ENCODE measurements at places on chromosomes 4 and X.

DNA sequence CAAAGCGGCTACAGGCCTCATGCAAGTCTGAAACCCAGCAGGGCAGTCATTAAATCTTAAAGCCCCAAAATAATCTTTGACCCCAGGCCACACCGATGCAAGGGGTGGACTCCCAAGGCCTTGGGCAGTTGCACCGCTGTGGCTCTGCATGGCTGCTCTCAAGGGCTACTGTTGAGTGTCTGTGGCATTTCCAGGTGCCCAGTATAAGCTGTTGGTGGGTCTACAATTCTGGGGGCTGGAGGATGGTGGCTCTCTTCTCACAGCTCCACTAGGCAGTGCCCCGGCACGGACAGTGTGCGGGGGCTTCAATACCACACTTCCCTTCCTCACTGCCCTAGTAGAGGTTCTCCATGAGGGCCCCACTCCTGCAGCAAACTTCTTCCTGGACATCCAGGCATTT lies 60.1 kb downstream of the NWD2 start:
- DNase-seq = no peak

- DNase-seq = no peak
Observed at GRCh38 chr4:174582463-174582862, 60.2 kb upstream of the HPGD start.

DNA sequence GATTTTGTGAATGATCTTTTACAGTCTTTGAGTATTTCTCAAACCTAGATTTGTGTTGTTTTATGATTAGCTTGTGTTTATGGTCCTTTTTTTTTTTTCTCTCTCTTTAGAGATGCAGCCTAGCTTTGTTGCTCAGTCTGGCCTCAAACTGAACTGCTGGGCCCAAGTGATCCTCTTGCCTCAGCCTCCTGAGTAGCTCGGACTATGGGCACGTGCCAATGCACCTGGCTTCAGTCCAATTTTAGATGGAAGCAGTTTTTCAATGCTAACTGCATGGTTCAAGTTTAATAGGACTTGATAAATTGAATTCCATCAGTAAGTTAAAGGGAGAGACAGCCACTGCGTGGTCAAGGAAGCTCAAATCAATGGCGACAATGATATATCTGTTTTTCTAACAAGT lies 3.8 kb upstream of the FGG start:
- DNase-seq = no peak

DNA sequence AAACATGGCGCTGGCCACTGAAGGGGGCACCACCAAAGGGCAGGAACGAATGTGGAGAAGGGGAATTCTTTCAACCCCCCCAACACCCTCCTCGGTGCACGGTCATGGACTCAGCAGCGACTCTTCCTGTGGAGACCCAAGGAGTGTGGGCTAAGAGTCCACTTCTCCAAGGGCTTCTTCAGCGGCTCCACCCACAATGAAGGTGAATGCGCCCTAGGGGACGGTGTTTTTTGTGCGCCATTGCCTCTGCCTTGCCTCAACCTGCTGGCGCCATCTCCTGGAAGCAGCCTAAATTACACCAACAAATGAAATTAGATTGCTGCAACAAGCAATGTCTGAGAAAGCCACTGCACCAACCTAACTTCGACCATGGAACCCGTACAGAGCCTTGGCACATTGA lies 169.2 kb upstream of the MAGEB18 start:
- DNase-seq = no peak

GRCh38 chr4:152045807-152046571 lies 285.2 kb upstream of the GATB start:
- DNase-seq = no peak

DNA sequence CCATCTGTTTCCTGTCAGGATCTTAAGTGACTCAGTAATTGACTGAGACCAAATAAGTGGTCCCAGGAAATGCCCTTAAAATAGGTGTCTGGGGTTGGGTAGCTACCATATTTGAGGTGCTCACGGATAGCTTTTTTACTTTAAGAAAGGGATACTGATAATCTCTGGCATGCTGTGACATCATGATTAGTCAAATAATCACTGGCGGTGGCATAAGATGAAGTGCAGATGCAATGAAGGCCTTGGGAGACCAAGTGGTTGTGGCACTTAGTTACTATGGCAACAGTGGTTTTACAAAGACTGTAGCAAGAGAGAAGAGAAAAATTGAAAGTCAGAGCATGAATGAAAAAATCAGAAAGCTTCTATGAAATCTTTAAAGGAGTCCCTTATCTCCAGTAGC lies 114.5 kb upstream of the SLIT2 start:
- no peak for DNase-seq

- no peak for DNase-seq
Observed at GRCh38 chr4:26792639-26793038, 68.0 kb upstream of the STIM2 start.

DNA sequence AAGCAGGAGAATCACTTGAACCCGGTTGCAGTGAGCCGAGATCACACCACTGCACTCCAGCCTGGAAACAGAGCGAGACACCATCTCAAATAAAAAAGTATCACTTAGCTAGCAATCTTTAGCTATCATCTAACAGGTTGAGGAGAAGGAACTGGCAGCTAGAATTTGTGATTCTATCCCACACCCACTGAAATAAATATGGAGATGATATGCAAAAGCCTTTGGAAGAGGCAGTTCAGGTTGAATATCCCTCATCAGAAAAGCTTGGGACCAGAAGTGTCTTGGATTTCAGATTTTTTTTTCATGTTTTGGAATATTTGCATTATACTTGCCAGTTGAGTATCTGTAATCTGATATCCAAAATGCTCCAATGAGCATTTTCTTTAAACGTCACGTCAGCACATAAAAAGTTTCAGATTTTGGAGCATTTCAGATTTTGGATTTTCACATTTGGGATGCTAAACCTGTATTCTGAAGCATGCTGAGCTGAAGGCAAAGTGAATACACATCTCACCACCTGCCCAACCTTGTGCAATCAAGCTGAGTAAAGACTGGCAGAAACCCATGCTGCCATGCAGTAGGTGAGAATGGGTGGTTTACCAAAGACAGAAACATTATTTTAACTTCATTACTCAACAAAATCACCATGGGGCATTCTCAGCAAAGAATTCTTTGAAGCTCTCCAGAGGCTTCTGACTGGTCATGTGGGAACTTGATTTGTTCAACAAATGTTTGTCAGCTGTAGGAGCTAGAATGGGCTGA lies 159.3 kb downstream of the SH3KBP1 start:
- no peak for DNase-seq

- DNase-seq = no peak
Observed at GRCh38 chr4:140654495-140654814, 85.7 kb upstream of the UCP1 start.

DNA sequence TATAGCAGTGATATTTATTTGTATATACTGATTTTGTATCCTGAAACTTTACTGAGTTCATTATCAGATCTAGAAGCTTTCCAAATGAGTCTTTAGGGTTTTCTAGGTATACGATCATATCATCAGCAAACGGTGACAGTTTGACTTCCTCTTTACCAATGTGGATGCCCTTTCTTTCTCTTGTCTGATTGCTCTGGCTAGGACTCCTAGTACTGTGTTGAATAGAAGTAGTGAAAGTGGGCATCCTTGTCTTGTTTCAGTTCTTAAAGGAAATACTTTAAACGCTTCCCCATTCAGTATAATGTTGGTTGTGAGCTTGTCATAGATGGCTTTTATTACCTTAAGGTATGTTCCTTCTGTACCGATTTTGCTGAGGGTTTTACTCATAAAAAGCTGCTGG lies 37.5 kb downstream of the CBR4 start:
- DNase-seq = no peak

DNA sequence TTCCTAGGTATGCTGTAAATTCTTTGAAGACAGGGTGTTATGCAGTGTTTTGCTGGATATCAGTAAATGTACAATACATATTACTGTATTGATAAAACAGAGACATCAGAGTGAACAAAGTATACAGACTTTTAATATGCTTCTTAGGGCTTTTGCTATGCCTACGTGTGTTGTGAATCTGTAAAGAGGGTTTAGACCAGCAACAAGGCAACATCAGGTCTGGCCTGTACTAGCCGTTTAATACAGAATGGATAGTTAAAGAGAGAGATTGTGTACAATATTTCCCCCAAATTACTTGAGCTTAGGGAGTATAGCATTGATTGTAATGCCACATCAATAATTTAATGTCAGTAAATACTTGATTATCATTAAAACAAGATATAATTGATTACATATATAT lies 75.2 kb downstream of the PAQR3 start:
- DNase-seq = no peak

- DNase-seq = no peak
Observed at GRCh38 chr4:20787940-20788665, 87.8 kb downstream of the PACRGL start.

DNA sequence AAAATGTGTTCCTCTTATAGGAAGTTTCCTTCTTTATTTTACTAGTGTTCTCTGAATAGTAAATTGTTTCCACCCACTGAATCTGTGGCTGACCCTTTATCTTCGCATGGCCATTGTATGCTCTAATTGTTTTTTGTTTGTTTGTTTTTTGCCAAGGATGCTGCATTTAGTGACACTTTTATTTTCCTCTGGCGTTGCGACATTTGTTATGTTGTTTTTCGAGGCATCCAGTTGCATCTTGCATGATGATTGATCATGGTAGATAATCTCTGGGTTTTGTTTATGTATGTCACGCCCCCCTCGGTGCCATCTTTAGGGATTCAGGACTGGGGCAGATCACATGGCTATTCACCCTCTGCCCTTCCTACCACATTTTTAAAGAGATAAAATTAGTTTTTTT lies 2.2 kb downstream of the NMU start:
- no peak for DNase-seq

DNA sequence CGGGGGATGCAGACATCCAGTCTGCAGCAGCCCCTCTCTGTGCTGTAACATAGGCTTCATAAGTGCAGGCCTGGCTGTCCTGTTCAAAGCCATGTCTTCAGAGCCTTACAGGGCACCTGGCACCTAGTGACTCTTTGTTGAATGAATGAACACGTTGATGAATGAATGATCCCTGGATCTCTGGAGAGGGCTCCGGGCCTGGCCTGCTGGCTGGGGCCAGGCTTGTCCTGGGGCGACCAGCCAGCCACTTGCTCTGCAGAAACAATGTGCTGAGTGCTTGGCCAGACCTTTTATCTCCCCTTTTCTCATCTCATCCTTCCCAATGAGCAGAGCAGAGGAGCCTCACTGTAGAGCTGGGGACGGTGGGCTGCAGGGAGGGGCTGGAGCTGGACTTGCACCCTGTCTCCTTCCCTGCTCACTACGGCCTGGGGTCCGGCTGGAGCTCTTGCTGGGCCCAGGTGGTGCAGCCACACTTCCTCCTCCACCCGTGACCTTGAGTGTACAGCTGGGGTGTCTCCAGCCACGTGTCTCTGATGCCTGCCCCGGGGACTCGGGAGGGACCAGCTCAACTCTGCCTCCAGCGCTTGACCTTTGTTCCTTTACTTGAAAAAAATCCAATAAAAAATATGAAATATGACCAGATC lies 77.9 kb downstream of the PSAPL1 start:
- DNase-seq = peak; percentile 73

- no peak for DNase-seq
Observed at GRCh38 chr4:151604238-151604637, 156.6 kb downstream of the GATB start.

DNA sequence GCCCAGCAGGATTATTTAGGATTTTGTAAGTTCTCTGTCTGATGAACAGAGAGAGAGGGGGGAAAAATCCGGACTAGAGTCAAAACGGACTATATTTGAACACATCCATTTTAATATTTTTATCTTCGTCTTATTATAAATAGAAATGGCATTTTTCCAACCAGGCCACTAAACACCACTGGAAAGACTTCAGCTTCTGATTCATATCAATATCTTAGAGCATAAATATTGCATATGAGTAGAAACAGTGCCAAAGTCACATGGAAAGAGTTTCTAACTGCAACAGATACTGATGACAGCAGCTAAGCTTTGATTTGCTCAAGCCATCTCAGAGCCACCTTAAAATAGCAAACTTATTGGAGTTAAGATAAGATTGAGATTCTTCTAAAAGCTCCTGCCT lies 456 bp downstream of the PPARGC1A start:
- peak; percentile 10 for DNase-seq

GRCh38 chr4:3303923-3304710 lies 11.3 kb downstream of the RGS12 start:
- peak; percentile 70 for DNase-seq

DNA sequence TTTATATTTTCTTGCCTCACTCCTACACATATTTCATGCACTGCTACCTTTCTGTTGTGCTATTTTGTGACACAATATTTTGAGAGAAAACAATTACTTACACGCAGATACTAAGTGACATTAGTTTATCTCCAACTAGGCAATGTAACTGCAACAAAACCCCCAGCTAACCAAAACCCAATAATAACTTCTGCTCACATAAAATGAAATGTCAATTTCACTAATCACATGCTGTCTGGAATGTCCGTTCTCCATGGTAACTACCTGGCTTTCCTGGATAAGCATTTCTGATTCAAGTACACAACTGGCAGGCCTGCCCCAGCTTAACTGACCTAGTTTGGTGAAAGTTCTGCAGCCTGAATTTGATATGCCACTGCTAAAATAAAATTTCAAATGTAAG lies 313.5 kb downstream of the TMA16 start:
- DNase-seq = no peak

DNA sequence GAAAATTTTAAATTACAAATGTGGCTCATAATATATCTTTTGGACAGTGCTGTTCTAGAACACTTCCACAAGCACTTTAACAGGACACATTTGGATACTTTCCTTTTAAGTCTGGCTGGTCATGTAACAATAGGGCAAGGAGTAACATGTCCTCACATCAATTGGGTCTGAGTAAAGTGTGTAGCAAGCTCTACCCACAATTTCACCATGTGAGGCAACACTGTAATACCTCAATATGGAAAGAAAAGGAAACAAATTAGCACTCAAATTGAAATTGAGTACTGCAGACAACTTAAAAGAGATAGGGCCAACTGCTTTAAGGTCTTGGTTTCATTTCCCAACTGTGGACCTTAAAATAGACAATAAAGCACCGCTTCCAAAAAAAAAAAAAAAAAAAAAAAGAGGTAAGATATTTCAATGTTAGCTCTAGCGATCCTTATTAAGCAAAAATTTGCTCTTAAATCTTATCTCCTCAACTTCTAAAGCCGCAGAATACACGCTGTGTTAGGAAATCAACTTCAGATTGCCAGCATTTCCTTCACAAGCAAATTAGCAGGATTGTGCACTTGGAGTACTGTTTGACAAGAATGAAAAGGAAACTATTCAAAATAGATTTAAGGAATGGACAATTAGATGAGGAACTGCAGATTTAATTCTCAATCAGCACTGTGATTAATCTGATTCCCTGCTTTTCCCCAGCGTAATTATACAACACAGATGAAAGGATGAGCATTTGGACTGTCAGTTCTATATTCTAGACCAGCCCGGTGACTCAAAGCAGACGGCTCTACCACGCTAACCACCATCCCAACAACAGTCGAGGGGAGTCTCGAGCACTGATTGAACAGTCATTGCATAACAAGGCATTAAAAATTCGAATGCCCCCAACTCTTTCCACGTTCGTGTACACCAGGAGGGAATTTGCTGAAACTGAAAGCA lies 1.6 kb downstream of the CASK start:
- DNase-seq = peak; percentile 64

- DNase-seq = no peak
Observed at GRCh38 chr4:180203349-180203748, 2039.9 kb upstream of the TENM3 start.

- DNase-seq = no peak
Observed at GRCh38 chrX:106168107-106168506, at the start of gene PWWP3B. Gene PWWP3B (plus strand): TSS chrX:106168305. CDS start chrX:106205433, 37,128 bp downstream.
